Neuronal stem cell (in vitro differentiated cells): ENCODE measurements at places on chromosomes 6 and 20.
A peak's percentile ranks its signal among the peaks of the same experiment; 100 is the strongest.

DNA sequence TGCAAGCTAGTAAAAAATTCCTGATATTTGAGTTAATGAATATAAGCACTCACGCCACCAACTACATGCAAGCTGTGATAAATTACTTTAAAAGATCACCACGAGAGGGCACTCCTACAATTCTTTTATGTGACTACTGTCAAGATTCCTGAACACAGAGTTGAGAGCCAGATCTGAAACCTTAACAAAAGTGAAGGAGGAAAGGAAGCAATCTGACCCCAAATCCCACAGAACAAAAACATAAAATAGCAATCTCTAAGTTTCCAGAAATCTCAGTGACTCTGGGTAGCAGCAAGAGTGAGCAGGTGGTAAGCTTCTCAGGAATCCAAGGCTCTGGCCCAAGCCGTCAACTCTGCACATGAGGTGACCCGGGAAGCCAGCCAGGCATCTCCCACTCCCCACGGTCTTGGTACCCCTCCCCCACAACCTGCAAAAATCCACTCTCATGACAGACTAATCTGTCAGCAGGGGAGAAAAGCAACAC is 55.1 kb downstream of the STAU1 start:
- DNase-seq, result peak; percentile 39

DNA sequence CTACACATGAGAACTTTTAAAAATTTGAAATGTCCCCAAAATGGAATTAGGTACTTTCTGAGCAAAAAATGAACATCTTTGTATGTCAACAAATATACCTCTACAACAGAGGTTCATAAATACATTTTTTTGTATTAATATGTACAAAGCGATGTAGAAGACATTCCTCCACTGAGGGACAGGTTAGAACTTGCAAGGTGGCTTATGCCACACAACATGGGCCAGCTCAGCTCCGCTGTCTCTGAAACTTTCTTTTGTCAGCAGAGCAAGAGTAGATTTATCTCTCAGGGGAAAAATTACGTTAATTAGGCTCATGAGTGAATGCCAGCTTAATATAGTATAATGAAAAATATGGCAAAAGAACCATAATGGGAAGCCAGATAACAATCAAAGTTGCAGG is 10.6 kb upstream of the TMEM242 start:
- DNase-seq, result no peak

DNA sequence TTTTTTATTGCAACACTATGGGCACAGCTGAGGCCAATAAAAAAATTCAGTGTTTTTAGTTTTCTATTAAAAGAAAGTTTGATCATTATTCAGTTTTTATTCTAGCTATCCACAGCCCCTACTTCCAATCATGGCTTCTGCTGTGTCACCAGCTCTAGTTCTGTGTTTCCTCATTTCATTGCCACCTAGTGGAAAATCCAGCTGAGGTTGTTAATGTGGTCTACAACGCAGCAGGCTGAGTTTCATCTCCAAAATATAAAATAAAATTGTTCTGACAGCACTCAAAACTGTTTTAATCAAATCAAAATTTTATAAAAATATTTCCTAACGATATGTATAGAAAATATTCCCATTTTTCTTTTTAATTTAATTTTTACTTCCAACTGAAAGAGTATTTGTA is 13.6 kb downstream of the COL9A1 start:
- DNase-seq, result no peak

DNA sequence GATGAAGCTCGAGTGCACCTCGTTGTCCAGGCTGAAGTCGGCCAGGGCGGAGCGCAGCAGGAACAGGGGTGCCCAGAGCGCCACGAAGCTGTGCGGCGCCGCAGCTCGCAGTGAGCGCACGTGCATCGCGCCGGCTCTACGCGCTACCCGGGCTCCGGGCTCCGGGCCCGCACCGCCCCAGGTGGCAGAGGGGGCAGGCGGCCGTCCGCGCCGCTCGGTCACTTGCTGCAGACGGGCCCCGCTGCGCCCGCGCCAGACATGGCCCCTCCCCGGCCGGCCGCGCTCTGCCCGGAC is 497 bp downstream of the BMP7 start:
- no peak for DNase-seq

GRCh38 chr20:17024513-17025119 is 202.2 kb upstream of the PCSK2 start:
- peak; percentile 48 for DNase-seq

DNA sequence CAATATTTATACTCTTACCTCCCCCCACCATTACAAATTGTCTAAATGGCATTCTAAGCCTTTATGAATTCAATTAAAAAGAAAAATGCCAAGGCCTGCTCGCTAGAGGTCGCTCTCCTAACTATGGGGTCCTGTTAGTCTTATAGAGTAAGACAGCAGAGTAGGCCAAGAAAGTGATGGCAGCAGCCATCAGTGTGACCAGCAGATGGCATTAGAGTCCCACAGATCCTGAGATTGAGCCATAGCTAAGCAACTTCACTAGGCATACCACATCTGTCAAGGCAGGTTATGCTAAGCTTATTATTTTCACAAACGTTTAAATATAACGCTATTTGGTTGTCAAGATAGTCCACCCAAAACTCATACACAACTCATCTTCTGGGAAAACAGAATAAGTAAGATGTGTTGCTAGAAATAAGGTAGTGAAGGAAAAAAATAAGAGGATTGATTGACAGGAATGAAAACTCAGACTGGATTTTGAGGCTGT is 57.6 kb upstream of the SCAF8 start:
- DNase-seq, result peak; percentile 90

GRCh38 chr20:48049641-48050040 is 264.4 kb upstream of the SULF2 start:
- DNase-seq, result no peak

- no peak for DNase-seq
These were observed 137.5 kb downstream of the FOXA2 start for GRCh38 chr20:22446613-22447446.

GRCh38 chr6:79796197-79796596 is 151.2 kb downstream of the ELOVL4 start:
- DNase-seq, result no peak

DNA sequence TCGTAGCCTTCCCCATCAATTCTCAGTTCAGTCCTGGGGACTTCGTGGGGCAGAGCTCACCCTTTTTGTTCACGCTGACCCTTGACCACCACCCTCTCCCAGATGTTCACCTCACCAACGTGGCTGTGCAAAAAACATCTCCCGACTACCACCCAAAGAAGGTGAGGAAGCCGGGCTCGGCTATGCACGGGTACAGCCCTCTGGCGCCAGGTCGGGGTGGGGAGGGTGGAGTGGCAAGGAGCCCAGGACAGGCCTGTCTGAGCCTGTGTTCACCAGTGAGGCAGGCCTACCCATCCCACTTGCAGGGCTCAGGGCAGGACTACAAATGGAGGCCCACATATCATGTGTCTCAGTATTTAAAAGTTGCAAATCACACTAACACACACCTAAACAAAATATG is 18.1 kb downstream of the PDRG1 start:
- no peak for DNase-seq

GRCh38 chr20:17399303-17399985 is 131.7 kb downstream of the BFSP1 start:
- no peak for DNase-seq

GRCh38 chr6:31740397-31741223 is 805 bp downstream of the MSH5 start:
- no peak for DNase-seq

DNA sequence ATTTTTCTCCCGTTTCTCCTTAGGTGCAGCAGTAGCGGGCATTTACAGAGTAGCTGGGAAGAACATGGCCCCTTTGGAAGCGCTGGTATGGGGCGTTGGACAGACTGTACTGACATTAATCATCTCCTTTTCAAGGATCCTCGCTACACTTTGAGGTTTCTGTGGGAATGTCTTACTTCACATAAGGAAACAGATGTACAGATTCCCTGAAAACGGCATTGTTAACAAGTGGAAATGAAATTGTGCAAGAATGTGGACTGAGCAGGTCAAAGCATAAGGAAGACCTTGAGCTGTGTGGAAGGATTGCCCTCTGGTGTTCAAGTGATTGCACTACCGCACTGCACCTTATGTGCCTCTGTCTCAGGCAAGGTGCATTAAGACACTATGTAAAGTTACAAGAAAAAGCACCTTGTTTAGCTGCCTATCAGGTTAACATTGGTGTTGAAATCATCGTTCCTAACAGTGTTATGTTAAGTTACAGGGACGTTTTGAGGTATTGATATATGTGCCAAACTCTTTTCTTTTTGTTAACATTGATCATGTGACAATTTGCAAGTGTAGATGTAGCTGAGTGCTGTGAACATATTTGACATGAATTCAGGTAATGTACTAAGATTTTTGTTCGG is 38.0 kb downstream of the TMEM170B start:
- DNase-seq, result peak; percentile 49

DNA sequence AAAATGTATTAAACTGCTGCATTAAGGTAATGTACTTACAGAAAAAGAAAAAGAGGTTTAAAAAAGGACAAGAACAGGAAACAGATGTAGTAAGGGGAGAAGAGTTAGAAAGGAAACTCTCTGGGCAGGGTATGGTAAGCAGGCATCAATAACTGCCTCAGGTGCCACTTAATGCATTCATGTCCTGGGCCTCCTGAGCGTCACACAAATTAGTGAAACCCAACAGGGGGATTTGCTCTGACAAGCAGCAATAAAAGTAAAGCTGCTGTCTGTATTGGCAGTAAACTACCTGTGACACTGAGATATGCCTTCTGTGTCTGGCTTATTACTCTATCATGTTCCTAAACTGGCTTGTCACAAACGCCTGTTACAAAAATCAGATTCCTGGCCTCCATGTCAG is 1.5 kb upstream of the EFHC1 start:
- DNase-seq, result no peak

- DNase-seq, result no peak
These were observed 17.0 kb downstream of the DACT2 start for GRCh38 chr6:168302534-168302933.

- no peak for DNase-seq
These were observed 40.2 kb upstream of the CRISP1 start for GRCh38 chr6:49906526-49906925.

DNA sequence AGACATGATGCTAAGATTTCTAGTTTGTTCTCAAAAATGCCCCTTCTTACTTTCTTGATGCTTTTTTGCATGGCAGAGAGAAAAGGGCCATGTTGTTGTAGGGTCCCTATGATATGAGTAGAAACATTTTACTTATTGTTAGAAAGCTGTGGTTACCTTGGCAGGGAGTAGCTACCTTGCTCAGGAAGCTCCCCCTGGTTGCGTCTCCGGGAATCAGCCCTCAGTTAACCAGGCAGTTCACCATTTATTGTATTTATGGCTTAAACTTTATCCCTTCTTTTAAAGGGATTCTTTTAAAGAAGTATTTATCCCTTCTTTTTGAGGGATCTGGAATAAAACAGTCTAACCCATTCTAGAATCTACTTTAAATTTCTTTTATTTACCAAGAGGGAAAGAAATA is 113.9 kb upstream of the PROKR2 start:
- no peak for DNase-seq

- DNase-seq, result no peak
These were observed 41.2 kb downstream of the C6orf132 start for GRCh38 chr6:42101186-42101657.

- DNase-seq, result no peak
These were observed 127.1 kb upstream of the ZNF184 start for GRCh38 chr6:27599859-27600532.

GRCh38 chr6:20071998-20072397 is 140.3 kb downstream of the MBOAT1 start:
- no peak for DNase-seq

DNA sequence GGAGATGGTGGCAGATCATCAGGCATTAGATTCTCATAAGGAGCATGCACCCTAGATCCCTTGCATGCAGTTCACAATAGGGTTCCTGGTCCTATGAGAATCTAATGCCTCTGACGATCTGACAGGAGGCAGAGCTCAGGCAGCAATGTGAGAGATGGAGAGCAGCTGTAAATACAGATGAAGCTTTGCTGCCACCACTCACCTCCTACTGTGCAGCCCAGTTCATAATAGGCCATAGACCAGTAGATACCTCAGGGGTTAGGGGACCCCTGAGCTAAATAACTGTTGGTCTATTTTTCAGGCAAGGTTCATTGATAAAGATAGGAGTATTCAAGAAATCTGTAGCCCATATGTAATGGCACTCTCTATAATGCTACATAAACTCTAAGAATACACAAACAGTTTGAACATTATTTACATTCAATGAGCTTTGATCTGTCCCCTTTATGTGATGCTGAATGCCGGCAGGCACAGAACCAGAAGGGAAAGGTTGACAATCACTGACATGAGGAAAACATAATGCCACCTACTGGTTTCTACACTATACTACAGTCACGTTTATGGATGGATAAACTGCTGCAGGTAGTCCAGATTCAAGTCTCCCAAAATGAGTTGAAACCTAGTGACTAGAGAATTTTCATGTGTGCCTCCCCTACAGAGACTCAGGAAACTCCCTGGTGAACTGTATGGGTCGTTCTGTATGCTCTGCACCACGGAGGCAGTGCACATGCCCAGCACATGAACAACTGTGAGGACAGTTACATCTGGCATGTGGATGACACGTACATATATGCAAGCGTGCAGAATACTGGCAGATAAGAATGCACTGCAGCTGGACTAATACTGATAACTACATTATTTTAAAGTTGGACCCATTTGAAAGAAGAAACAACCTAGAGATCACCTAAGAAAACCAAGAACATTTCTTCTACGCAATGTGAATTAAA is 72.0 kb downstream of the DST start:
- no peak for DNase-seq

DNA sequence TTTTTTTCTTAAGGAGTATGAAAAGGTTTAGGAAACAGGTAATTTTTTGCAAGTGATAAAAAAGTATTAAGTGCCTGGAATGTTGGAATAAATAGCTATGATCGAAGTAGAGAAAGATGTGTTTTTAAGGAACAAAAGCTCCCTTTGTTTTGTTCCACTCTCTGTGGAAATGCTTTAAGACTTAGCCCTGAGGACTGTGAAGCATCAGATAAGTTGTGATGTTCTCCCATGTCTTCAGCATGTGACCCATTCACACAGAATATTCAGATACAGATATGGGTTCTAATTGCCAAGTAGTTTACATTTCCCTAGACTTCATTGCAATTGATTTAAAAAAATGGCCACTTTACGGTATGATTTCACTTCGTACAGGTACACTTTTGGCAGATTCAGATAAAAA is 80.6 kb downstream of the KCNQ5 start:
- no peak for DNase-seq

DNA sequence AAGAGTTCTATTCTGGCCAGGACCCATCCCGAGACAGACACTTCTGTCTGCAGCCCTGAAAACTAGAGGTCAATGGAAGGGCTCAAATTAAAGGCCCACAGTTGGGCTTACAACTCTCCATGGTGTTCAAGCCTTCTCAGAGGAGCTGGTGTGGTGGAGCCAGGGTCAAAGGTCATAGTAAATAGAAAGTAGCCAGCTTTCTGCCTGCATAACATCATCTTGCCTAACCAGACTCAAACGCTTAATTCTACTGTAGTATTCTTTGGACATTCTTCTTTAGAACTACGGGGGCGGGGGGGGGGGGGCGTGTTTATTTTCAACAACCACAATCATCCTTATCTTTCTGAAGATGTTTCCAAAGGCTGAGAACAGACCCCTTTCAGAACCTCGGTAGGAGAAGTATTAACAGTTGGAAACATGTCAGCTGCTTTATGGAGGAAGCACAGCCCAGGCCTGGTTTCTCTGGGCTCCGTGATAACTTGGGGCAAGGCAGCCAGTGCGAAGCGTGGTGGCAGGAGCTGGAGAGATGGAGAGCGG is 1.5 kb upstream of the RREB1 start:
- DNase-seq, result no peak
